Smooth muscle cell of trachea (primary cell): ENCODE measurements at places on chromosomes 2 and 18. TPM values are rescaled to one million over a fixed set of nuclear protein-coding genes. Genes with fewer than 3 reads are reported as not detected.

Gene MMADHC
- 168 and 216 TPM in 2 replicates for total RNA-seq

Gene SOCS6
- total RNA-seq: 31.0 and 37.9 TPM in 2 replicates

Gene CGREF1
- 3.6 and 6.1 TPM in 2 replicates for total RNA-seq

Gene PCARE
- total RNA-seq: not detected in 2 replicates

Gene LCT
- total RNA-seq: under 0.01 TPM in 2 replicates

Gene BMP10
- not detected in 2 replicates for total RNA-seq

Gene TSHZ1
- 4.8 and 5.8 TPM in 2 replicates for total RNA-seq

Gene CXCR4
- total RNA-seq: 1.0 TPM in 1 of 2 replicates, not detected in the other

Gene STPG4
- total RNA-seq: 0.17 TPM in 1 of 2 replicates, not detected in the other

Gene STEAP3
- 25.6 and 34.6 TPM in 2 replicates for total RNA-seq

Gene UGT1A3
- not detected in 2 replicates for total RNA-seq

Gene CLEC4F
- not detected in 2 replicates for total RNA-seq

Gene MERTK
- 0.29 and 0.99 TPM in 2 replicates for total RNA-seq

Gene WBP1
- total RNA-seq: 36.4 and 87.2 TPM in 2 replicates

Gene TRIM43
- not detected in 2 replicates for total RNA-seq

Gene LOXHD1
- not detected in 2 replicates for total RNA-seq

Gene TUBA4B
- total RNA-seq: 0.17 TPM in 1 of 2 replicates, not detected in the other

Gene PREB
- total RNA-seq: 33.7 and 40.2 TPM in 2 replicates

Gene PMAIP1
- total RNA-seq: 8.6 and 11.3 TPM in 2 replicates

Gene LDLRAD4
- under 0.01 and 0.17 TPM in 2 replicates for total RNA-seq

Gene REG1B
- not detected in 2 replicates for total RNA-seq

Gene SLC14A1
- total RNA-seq: 62.7 and 81.0 TPM in 2 replicates

Gene ROCK1
- 33.7 and 45.7 TPM in 2 replicates for total RNA-seq
